ENCODE measurements at places on chromosomes 1 and 21.

DNA sequence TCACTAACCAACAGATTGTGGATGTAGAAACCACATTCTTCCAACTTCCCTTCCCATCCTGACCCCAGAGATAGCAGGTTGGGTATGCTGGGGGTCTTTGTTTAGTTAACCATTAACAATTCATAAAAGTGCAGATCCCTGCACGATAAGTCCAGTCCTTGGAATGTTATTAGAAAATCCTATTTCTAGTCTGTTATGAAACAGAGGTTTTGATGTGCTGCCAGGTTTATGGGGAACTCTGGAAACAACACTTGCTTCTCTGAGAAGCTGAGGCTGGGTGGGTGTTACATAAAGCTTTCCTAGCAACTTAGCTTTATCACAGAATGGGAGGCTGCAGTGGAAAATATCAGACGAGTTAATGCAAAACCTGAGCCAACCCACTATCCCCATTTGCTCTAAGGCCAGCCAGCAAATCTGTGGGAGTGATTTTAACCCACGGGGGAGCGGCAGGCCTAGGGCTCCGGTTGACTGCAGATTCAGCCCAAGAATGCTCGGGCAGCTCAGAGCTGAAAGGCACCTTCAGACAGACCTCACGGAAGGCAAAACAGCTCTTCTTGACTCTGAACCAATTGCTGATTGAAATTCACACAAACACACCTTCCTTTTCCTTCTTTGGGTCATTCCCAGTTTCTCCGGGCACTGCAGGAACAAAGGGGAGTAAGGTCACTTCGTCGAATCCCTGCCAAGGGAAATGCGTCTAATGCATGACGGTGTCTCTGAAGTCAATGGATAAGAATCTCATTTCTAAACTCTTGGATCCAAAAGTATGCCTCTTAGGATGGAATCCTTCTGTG is 111.7 kb upstream of the IRF2BP2 start:
- DNase-seq: no peak

- DNase-seq: peak; percentile 43
Observed at GRCh38 chr1:20486457-20487235, 636 bp upstream of the CAMK2N1 start.

GRCh38 chr1:164876398-164877116 is 317.6 kb downstream of the PBX1 start:
- DNase-seq: no peak

DNA sequence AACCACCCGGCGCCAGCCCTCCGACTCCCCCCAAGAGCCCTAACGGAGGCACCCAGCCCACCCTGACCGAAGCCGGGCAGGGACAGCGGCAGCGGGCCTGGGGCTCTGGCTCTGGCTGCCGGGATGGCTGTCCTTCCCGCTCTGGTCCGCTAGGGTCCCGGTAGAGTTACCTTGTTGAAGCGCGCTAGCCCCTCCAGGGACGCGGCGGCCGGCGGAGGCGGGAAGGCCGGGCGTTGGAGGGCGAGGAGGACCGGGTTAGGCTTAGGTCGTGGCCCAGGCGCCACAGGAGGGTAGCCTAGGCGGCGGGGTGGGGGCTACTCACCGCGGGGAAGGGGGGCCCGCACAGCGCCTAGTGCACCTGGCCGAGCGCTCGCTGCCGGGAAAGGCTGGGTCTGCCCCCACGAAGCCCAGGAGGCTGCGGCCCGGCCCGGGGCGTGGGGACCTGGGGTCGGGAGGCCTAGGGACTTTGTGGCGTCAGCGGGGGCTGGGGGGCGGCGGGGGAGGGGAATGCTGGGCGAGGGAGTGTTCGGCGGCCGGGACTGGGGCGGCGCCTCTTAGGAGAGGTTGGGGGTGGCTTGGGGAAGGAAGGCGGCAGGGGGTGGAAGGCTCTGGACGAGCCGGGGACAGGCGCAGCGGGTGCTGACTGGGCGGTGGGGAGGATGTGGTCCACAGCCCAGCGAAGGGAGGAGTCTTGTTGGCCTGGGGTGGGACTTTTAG is at the start of gene TRIM17:
Gene TRIM17 (minus strand): TSS at position 645 of the 717 bp plus-strand sequence. CDS start 1,789 bp downstream, outside the sequence.
- no peak for DNase-seq

DNA sequence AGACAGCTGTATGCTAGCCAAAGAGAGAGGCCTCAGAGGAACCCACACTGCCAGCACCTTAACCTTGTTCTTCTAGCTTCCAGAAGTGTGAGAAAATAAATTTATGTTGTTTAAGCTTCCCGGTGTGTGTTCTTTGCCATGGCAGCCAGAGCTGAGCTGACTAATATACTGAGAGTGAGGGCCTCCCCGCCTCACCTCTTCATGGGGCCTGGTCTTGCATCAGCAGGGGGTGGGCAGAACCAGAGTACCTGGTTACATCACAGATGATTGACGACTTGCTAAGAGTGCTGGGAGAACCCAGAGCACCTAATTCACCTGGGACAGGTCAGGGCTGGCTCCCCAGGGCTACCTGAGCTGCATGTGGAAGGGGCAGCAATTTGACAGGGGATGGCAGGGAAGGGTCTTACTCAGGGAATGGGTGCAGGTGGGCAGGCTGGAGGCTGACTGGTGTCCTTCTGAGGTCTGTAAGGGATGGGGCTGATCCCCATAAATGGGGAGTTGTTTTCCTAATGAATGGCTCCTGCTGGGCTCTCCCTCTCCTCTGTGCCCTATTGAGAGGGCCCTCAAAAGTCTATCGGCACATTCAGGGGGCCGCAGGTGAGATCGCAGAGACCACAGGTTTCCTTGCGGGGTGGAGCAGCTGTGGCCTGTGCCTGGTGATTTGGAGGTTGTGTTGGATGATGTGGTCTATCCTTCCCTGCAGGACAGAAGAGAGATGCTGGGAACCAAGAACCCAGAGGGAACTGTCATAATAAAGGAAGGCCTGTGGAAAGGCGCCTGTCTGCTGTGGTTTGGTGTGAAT is 60.6 kb upstream of the ETV3 start:
- DNase-seq: no peak

- no peak for DNase-seq
Observed at GRCh38 chr21:39386899-39387298, 38.0 kb upstream of the HMGN1 start.
